ENCODE measurements at places on chromosomes 4 and X. TPM values are rescaled to one million over a fixed set of nuclear protein-coding genes. Genes with fewer than 3 reads are reported as not detected.
A peak's percentile ranks its signal among the peaks of the same experiment; 100 is the strongest.

GRCh38 chr4:121227341-121227792 is 63.2 kb upstream of the TNIP3 start:
- no peak for DNase-seq

TMSB4X gene
- total RNA-seq: 5,389 TPM

GAB1 gene
- 38.7 TPM for total RNA-seq

DNA sequence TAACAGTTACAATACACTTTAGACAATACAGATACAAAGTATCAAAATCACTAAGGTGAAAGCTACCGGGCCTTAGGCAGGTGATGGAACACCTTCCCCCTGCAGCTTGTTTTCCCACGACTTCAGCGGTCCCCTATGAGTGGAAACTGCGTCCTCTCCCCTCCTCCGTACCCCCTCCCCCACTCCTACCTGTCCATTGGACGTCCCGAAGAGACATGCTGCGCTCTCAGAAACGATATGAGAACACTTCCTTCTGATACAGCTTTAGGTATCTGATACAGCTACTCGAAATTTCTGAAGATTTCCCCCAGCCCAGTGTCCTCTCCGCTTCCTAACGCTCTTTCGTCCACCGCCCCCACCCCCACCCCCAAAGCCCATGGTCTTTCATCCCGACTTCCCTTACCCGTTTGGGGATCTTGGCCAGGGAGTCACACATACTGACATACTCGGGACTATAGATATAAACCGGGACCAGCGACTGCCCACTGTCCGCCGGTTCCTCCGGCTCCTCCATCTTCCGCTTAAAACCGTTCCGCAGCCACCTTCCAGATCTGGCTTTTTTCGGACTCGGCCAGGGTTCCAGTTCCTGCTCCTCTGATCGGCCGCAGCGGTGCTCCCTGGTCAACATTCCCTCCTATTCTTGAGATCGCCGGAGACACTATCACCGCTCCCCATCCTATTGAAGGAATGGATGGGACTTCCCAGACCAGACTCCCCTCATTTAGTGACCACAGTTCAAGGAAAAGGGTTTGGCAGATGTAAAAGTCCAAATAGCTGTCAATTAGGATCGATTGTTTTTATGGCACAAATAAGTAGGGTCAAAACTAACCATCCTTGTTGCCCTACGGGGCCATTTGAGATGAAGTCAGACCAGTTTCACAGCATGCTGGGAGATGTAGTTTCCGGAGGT is at the start of gene HDAC8:
HDAC8 (minus strand) TSS at position 596 of the 910 bp plus-strand sequence; CDS start at position 514, 82 bp downstream.
- peak; percentile 31 for DNase-seq

HPGDS gene
- 0.98 TPM for total RNA-seq

DNA sequence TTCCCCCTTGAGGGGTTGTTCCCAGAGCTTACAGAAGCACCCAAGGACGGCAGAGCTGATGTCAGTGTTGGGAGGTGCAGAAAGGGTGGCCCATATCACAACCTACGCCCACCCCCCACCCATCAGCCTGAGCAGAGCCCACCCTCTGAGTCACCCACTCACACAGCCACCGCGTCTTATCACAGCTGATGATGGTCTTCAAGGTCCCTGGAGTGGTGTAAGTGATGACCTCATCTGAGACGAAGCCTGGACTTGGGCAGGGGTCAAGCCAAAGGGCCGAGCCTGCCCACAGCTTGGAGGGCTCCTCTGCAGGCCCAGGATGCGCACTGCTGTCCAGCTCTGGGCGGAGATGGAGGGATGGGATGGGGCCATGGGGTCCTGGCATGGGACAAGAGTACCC is 3.0 kb upstream of the HTRA3 start:
- DNase-seq: no peak

ITM2A gene
- total RNA-seq: 63.6 TPM

DNA sequence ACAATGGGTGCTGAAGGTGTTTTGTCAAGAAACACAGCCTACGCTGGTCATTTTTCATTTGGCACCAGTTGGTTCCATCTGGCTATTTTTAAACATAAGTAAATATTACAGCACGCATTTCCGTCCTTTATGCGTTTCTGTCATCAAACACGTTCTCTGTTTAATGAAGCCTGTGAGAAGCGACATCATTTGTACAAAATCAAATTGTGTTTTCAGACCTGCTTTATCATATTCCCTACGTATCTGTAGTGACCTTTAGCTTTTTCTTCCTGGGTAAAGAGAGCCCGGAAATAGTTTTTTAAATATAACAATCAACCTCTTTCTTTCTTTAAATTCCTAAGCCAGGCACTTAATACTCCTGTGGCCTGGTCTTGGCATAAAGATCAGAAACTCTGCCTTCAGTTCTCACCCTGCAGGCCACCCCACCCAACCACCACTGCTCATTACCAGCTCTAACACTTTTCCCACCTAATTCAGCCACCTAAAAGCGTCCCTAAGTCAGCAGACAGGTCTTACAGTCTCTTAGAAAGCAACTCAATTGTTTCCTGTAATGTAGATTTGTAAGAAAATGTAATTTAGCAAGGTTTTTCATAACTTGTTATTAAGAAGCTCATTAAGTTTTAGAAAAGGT is 30.4 kb downstream of the ACSL1 start:
- no peak for DNase-seq

GRCh38 chr4:53007024-53007423 is 144.9 kb downstream of the RASL11B start:
- DNase-seq: no peak

- no peak for DNase-seq
These were observed 340.7 kb upstream of the HS3ST1 start for GRCh38 chr4:11769434-11769833.

PLXNB3 gene
- total RNA-seq: 17.9 TPM

JCHAIN gene
- total RNA-seq: 337 TPM

TLL1 gene
- 4.3 TPM for total RNA-seq

RBMXL3 gene
- total RNA-seq: not detected

DNA sequence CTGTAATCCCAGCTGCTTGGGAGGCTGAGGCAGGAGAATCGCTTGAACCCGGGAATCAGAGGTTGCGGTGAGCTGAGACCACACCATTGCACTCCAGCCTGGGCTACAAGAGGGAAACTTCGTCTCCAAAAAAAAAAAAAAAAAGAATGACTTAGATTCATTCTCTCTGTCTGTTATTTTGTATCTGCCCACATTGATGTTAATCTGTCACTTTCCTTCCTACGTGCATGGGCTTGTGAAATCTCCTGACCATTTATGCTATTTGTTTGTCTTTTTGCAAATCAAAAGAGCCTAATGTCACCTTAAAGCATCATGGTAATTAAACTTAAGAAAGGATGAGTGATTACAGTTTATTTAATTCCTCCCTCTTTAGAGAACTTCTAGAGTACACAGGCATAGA is 27.4 kb downstream of the GAB1 start:
- no peak for DNase-seq

- no peak for DNase-seq
These were observed 1.4 kb downstream of the FGF2 start for GRCh38 chr4:122827879-122828601.

DNA sequence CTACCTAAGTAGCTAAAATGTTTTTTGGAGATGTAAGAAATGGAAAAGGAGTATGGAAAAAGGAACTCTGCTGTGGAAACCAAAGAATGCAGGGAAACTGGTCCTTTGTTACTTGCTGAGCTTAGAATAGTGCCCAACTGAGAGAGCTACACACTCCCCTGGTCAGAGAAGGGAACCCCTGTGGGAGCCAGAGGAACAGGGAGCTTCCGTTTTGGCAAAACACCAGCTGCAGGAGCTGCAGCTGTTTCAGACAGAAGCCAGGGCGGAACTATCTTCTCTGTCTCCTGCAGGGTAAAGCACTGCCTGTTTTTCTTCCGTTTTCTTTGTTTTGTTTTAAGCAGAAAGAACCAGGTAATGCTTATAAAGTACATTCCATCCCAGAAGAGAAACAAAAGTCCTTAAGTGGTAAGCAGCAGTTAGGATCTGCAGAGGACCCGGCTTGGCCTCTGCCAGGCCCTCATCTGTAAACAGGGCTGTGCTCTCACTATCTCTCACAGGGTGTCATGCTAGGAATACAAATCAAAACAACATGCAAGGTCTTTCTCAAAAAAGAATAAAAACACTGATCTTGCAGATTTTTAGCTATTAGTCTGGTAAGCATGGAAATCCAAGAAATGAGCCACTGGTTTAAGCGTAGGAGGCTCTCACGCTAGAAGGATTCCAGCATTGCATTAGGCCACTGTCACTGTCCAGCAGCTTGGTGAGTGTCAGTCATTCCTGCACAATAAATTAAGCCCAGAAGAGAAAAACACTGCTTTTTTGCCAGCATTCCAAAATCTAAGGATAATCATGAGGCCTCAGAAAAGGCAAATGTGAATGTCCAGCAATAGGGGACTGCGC is 76.1 kb downstream of the CHST7 start:
- peak; percentile 35 for DNase-seq

SLC10A4 gene
- not detected for total RNA-seq

DNA sequence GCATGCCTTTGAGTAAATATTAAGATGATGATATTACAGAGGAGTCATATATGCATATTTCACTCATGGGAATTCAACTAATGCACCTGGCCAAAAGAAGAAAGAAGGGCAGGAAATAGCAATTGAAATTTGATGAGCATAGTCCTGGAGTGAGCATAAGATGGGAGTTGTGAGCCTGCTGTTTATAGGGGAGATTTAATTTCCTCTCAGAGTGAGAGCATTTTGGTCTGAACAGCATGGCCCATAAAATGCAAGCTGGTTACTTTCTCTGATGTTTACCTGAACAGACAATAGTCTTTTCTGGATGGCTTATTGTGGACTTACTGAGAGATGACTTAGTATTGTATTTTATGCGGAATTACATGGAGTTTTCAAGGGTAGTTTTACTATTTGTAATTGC is 53.6 kb downstream of the FHIP1A start:
- no peak for DNase-seq

- DNase-seq: no peak
These were observed 36.6 kb downstream of the IRF2 start for GRCh38 chr4:184437565-184438265.

TCEAL7 gene
- 2.9 TPM for total RNA-seq

- DNase-seq: no peak
These were observed 620 bp downstream of the ITM2A start for GRCh38 chrX:79366556-79366872.

DNA sequence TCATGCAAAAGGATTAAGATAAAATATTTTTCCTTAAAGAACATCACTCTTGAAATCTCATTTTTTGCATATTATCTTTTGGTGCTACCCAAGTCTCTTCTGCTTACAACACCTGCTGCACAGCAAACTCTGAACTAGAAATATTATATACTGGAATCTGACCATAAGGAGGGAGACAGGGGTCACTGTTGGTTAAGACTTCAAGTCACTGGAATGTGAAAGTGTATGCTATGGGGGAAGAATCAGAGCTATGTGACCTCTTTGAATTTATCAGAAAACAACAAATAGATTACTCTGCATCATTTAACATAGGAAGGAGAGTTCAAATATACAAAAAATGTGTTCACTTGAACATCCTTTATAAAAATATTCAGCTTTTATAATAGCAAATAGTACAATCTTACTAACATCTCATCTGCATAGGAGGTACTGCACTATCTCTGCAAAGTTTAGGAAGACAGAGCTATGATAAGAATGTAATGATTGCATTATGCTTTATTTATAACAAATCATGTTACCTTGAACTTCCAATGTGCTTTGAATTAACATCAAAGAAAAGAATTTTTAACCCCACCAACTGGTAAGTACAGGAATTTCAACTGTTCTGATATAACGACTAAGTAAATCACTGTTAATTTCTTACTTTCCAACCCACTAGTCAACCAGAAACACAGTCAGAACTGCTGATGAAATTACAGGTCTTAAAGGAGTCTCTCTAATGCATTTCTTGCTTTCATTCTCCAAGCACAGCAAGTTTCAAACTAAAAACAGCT is 69.8 kb downstream of the ZNF827 start:
- no peak for DNase-seq

- DNase-seq: no peak
These were observed 81.8 kb upstream of the RBPJ start for GRCh38 chr4:26238778-26239679.

FAM184B gene
- total RNA-seq: 0.33 TPM

DNA sequence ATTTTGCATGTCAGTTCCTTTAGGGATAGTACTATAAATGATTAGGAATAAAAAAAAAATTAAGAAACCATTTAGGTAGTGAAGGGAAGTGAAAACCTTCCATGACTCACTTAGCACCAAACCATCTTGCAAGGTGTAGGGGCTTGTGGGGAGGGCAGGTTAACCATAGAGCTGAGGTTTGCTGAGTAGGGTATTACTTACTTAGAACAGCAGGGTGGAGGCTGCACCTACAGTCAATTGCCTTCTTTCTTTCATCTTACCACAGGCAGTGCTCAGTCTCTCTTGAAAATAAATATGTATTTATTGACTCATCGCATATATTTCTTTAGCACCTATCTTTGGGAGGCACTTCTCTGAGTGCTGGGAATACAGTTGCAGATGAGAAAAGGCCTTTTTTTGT is 104.9 kb upstream of the GIMD1 start:
- no peak for DNase-seq

DNA sequence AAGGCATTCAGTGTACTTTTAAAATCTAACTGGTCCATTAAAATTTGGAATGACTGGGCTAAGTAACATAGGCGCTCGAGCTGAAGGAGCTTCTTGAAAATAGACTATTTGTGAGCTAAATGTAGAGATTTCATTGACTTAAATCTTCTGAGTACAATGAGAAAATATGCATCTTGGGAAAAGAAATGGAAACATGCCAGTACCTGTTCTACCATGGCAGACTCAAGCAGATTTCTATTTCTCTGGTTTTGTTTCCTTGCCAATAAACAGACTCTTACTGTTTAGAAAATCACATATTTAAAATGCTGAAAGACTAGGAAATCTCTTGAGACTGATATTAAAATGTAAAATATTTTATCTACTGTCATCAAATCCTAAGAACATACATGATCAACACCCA is 678.1 kb downstream of the FAT4 start:
- no peak for DNase-seq

GRCh38 chr4:19580095-19580494 is 671.6 kb upstream of the SLIT2 start:
- DNase-seq: no peak

GRCh38 chr4:73615613-73616012 is 4.6 kb downstream of the RASSF6 start:
- no peak for DNase-seq

GRCh38 chr4:16745009-16745635 is 153.3 kb downstream of the LDB2 start:
- DNase-seq: no peak

BEND2 gene
- not detected for total RNA-seq

DNA sequence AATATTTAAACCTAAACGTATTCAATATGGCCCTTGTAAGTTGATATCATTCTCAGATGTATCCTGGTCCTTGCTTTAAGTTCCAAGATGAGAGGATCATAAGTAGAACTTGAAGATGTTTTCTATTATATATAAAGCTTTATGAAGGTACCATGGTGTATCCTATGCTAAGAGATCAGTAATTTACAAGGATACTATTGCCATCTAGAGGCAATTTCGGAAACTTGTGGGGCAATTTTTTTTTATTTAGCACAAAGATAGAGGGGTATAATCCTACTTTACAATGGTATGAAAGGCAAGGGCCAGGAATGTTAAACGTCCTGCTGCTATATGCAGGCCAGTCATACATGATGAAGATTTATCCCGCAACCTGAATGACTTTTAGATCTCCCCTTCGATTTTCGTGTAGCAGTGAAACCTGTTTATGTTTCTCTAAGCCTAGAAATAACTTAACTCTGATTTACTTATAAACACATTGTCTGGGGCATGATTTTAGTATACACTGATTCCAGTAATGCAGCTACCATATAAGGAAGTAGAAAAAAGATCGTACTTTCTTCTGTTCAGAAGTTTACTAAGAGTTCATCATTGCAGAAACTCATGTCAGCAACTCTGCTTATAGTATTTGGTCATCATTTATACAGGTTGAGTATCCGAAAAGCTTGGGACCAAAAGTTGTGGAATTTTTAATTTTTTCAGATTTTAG is 2.6 kb downstream of the SLC25A31 start:
- no peak for DNase-seq

IL1RAPL1 gene
- 0.44 TPM for total RNA-seq
